ENCODE measurements at places on chromosomes 7 and 10.

- no peak for DNase-seq
Measured at GRCh38 chr10:2714597-2714996, 352.8 kb upstream of the PFKP start.

- DNase-seq, result no peak
Measured at GRCh38 chr7:120276720-120277119, 3.7 kb downstream of the KCND2 start.

DNA sequence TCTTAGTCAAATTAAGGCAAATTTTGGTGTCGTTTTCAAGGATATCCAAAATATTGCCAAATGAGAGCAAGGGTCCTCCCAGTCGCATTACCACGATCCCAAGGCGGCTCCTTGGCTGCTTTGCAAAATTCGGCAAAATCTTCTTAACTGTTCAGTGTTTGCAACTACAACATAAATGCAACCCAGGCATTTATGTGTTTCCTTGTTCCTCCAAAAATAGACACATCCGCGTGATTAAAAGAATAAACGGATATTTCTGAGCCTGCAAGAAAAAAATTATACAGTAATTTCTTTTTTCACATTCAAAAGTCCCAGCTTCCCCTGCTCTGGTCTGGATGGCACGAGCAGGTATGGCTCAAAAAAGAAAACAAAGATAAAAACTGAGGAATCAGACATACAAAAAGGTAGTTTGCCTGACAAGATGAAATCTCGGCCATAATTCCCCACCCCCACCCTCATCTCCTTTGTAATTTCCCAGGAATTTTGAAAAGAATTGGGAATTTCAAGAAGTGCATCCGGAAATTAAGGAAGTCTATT is 6.0 kb downstream of the SKIDA1 start:
- no peak for DNase-seq

GRCh38 chr10:112852306-112852705 is 97.7 kb upstream of the TCF7L2 start:
- no peak for DNase-seq

DNA sequence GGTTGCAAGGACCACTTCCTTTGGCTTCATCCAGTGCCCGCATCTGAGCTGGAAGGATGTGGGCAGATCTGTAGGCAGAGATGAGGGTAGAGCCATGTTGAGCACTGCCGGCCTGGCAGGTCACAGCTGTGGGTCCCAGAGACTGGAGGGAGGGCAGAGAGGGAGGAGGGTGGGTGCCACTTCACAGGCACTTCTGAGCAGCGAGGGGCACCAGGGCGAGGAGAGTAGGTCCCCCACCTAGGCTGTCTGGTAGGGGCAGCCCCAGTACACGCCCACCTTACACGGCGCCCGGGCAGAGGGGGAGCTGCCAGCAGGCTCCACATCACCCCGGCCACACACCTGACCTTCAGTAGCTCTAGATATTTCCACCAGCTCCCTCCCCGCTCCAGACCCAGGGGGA is 473.0 kb upstream of the FOXK1 start:
- DNase-seq, result no peak

GRCh38 chr7:46586406-46586805 is 665.3 kb upstream of the IGFBP3 start:
- DNase-seq, result no peak

DNA sequence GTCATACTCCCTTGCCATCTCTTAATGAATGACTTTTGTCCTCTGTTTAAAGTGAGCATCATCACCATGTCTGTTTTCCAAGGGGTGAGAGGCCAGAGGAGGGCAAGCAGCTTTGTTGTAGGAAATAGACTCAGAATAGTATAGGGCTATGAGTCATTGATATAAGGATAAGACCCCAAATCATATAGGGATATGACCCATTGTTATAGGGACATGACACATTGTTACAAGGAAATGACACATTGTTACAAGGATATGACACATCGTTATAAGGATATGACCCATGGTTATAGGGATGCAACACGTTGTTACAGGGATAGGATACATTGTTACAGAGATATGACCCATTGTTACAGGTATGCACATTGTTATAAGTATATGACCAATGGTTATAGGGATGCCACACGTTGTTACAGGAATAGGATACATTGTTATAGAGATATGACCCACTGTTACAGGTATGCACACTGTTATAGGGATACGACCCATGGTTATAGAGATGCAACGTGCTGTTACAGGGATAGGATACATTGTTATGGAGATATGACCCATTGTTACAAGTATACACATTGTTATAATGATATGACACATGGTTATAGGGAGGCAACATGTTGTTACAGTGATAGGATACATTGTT is 311.1 kb upstream of the ADARB2 start:
- DNase-seq, result no peak

GRCh38 chr10:92173996-92174395 is 116.9 kb downstream of the CPEB3 start:
- DNase-seq, result no peak

DNA sequence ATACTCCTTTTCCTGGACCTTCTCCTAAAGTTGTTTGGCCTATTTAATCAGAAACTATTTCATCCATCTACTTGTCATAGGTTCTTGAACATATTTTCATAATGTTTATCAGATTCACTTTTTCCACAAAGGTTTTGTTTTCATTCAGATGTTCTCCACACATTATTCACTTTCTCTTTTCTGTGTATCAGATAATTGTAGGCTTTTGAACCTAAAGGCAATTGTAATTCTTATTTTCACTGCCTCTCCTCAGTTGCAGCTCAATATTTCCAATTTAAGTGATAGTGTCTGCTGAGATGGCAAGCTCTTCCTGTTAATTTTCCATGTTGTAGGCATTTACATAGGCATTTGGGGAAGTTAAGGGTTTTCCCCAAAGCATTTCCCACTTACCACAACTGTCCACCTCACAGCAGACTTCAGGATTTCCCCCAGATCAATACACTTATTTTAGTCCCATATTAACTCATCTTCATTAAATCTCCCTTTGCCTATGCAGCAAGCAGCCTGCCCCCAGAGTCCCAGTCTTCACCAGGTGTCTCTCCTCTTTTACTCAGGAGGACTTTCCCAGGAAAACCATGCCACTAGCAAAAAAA is 12.3 kb upstream of the IKZF1 start:
- DNase-seq, result no peak

DNA sequence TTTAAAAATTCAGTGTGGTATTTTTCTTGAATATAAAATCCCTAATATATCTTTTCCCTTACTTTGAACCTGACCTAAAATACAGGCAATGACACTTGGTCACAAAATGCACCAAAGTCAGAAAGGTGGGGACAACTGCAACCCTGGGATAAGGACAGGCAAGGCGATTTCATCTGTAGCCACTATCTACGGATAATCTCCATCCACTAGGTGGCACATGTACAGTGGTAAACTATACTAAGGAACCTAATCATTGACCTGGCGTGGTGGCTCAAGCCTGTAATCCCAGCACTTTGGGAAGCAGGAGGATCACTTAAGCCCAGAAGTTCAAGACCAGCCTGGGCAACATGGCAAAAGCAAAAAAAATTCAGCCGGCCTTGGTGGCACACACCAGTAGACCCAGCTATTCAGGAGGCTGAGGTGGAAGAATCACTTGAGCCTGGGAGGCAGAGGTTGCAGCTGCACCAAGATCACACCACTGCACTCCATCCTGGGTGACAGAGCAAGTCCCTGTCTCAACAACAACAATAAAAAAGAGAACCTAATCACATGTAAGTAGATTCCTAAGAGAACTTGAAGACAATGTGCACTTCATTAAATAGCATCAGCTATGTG is 98.9 kb downstream of the KMT2C start:
- peak; percentile 62 for DNase-seq

DNA sequence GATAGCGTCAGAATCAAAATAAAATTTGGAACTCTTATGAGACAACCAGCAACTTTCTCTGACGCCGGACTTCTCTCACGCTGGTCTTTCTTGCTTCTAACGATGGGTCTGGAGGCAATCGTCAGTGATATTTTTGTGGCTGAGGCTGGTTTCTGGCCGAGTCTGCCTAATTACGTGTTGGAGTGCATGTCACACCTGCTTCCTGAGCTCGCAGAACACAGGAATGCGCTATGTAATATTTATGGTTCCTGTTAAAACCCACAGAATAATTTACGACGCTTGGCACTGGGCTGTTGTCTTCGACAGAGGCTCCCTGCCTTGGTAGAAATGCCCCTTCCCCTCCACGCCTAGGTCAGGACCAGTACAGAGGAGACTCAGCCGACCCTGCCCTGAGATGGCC is 64.9 kb downstream of the NPTX2 start:
- DNase-seq, result no peak

GRCh38 chr7:157490465-157490912 is 153.7 kb downstream of the DNAJB6 start:
- DNase-seq, result no peak

DNA sequence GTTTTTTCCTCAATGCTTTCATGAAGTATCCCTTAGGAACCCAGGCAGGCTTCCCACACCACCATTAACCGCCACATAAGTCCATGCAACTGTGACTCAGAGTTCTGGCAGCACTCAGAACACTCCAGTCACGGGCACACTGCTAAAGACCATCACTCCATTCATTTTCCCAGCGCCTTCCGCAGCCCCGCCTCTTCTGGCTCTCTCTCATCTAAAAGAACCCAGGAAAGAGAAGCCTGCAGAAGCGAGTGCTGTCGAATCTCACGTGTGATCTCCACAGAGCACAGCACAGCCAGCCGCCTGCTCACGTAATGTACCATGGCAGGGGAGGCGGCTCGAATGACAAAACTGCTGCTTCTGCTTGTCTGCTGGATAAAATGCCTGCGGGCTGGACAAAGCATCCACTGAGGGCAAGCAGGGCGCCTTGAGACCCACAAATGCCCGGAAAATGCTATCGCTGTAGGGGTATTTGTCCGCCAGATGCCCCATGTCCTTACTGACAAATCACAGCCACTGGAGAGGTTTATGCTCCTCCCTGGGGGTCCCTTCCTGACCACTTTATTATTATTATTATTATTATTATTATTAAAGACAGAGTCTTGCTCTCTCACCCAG is 1.8 kb downstream of the PSMG3 start:
- DNase-seq, result no peak

DNA sequence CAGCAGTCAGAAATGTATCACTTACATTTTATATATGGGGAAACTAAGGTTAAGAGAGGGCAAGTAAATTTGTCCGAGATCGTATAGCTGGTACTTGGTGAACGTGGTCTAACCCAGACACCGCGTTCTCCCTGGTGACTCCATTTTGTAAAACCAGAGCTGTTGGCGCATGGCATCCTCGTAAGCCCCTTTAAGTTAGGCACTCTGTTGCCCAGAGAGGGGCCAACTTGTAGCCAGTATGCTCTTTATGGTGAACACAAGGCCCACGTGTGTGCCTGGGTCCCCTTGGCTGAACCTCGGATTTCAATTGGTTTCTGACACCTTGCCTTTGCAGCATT is 39.7 kb upstream of the ZNF518A start:
- DNase-seq, result no peak

DNA sequence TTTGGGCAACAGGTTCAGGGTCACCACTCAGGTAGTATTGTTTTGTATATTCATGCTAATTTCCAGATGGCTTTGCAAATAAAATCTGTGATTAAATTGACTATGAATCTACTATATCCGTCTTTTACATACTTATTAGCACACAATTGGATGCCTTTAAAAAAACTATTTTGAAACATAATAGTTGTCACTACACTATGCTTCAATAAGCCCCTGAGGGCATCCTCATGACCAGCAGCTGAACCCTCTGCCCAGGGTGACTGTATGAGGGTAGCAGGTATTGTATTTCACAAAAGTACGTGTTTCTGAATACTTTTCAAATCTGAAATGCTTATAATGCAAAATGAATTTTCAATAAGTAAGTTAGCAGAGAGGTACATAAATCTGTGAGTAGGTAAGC is 97.3 kb downstream of the DNAH11 start:
- peak; percentile 16 for DNase-seq

GRCh38 chr10:74922921-74923320 is 96.5 kb downstream of the KAT6B start:
- no peak for DNase-seq

GRCh38 chr10:3398825-3399646 is 226.5 kb upstream of the PITRM1 start:
- DNase-seq, result peak; percentile 33

- DNase-seq, result peak; percentile 45
Measured at GRCh38 chr10:78944723-78945312, 123.9 kb upstream of the ZMIZ1 start.

- DNase-seq, result no peak
Measured at GRCh38 chr7:44117801-44118429, 5.4 kb downstream of the POLD2 start.

DNA sequence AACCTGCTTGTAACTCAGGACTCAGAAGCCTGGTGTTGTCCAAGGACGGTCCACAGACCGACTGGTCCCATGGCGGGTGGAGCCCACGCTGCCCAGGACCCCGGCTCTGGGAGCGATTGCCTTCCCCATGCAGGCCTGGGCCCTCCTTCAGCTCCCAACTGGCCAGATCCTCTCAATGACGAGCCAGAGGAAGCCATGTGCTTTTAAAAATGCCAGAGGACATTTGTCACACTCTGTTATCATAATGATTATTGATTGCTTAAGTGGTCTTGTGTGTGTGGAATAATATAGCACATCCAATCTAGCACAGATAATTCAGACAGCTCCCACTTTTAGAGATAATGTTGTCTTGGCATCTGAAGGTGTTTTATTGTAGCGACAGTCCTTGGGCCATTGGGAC is 22.6 kb upstream of the OGDHL start:
- no peak for DNase-seq

DNA sequence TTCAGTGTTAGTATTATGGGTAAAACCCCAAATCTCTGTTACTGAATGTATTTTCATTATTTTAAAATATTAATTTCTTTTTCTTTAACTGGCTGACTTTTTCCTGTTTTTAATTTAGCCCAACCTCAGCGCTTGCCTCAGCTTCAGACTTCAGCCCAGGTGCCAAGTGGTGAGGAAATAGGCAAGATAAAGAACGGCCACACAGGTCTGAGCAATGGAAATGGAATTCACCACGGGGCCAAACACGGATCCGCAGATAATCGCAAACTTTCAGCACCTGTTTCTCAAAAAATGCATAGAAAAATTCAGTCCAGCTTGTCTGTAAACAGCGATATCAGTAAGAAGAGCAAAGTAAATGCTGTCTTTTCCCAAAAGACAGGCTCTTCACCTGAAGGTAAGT is 57.5 kb downstream of the MDFIC start:
- DNase-seq, result peak; percentile 95

DNA sequence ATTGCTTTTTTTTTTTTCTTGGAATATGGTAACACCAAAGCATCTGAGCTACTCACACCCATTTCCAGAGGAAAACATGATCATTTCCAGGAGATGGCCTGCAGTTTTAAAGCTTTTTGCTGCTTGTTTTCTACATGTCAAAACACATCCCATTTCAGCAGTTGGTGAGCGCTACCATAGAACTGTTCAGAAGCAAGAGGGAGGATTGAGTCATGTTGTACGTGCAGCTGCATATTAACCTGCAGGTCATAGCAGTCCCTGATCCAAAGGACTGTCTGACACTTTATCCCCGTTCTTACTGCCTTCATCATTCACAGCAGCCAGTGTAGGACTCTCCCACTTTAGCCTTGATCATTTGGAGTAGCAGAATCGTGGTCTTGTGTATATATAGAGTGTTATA is 124.6 kb downstream of the AUTS2 start:
- no peak for DNase-seq

- no peak for DNase-seq
Measured at GRCh38 chr7:145360511-145361100, 524.8 kb upstream of the TPK1 start.
